NCI-H446 treated with DMSO at 0.1 percent for 48 hours (cell line): ENCODE measurements at places on chromosomes 6 and 20.

DNA sequence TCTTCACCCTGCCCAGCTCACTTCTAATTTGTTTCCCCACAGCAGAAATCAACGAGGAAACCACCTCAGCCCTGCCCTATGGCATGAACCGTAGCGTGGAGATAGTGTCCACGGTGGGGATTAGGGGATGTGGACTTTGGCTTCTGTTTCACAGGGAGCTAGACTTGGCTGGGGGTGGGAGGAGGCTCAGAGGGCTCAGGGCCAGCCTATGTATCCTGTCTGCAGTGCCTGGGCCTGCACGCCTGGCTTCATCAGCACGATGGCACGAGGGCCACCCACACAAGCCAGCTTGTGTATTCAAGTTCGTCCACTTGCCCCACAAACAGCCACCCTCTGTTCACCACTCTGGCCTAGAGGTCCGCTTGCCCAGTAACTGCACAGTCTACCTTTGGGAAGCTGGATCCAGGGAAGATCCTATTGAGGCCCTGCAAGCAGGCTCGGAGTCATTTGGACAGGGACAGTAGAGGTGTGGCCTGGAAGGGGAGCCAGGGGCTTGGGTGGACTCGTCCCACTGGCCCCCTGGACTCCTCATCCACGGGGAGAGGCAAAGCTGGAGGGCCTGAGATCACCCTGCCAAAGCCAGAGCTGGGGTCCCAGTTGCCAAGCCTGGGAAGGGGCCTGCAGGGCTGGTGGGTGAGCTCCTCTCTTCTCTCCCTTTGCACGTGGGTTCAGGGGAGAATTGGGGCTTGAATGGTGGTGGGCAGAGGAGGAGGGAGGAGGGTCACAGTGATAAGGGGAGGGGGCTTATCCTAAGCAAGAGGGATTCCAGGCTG is 38.0 kb upstream of the FAM83D start:
- DNase-seq, result no peak

DNA sequence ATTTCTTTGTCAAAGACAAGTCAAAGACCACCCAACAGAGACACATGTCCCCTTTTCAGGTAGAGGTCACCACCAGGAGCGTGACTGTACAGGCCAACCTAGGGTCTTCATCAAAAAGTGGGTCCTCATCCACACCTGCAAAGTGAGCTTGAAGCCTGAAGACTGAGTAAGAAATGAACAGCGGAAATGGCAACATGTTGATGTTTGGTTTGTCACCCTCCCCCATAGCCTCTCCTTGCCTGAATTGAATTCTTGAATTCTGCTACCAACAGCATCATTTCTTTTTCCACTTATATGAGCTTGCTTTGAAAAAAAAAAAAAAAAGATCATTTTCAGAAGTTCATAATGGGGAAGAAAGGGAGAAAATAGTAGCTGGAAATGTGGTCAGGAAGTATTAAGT is 104.4 kb downstream of the NFATC2 start:
- DNase-seq, result no peak

DNA sequence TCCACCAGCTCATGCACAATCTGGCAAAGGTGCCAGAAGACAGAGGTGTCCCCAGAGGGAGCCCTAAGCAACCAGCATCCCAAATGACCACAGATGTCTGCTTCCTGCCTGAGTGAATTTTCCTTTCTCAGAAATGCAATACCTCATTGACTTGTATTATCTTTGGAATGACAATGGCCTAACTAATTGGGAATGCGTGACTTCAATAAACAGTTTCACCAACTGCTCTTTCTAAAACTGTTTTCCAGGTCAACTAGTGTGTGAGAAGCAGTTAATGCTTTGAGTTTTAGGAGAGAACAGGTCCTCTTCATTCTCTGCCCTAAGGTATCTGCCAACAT is 108.9 kb upstream of the SNX9 start:
- DNase-seq, result no peak

GRCh38 chr6:73798592-73798991 is 102.6 kb downstream of the CD109 start:
- DNase-seq, result no peak

DNA sequence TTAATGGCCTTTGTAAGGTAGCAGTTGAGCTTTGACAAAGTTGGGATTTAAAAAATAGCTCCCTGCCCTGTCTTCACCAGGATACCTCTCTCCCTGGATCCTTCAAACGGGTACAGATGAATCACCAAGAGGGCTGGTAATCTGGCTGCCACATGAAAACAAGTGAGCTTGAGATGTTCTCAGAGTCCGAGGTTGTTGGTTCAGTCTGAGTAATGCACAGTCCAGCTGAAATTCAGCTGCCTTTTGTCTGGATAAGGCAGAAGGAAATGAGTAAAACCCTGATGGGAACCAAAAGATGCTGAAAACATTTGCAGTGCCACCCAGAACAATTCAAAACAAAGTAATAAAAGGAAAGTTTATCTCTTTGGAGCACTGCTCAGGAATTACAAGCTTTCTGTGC is 86.8 kb downstream of the GJA1 start:
- no peak for DNase-seq
